ENCODE measurements at places on chromosomes 1 and 21. TPM values are rescaled to one million over a fixed set of nuclear protein-coding genes. Genes with fewer than 3 reads are reported as not detected.

GOLPH3L gene
- total RNA-seq = 18.3 TPM

DNA sequence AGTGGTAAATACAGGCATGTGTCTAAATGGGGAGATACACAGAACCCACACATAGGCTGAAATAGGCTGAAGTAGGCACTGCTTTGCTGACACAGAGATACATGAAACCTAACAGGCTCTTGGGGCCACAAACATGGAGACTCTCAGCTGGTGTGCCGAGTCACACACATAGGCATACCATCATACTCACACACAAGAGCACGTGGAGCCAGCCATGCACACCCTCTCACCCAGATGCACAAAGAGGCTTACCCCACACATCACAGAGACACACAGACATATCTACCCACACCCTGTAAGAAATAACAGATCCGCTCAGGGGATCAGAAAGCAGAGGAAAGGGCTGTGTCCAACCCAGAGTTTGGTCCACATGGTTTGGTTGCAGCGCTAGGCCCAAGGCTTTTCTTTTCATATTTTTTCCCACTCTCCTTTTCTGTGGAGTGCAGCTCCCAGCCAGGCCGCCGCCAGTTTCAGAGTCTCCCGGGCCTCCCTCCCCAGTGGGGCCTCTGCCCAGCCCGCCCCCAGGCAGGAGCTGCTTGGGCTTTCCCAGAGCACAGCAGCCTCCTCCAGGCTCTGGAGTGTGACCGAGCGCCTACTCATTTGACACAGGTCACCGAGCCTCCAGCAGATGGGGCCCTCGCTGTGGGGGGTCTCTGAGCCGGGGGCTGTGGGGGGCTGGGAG, 3.9 kb upstream of the POU3F1 start:
- H3K36me3 ChIP-seq = no peaks in the 10 kb centered on the region
- H3K4me1 ChIP-seq = peaks cover 29% of the 10 kb centered on the region
- no peak overlapping the region for H3K27ac ChIP-seq
- H3K27me3 ChIP-seq = peaks cover 2% of the 10 kb centered on the region

DNA sequence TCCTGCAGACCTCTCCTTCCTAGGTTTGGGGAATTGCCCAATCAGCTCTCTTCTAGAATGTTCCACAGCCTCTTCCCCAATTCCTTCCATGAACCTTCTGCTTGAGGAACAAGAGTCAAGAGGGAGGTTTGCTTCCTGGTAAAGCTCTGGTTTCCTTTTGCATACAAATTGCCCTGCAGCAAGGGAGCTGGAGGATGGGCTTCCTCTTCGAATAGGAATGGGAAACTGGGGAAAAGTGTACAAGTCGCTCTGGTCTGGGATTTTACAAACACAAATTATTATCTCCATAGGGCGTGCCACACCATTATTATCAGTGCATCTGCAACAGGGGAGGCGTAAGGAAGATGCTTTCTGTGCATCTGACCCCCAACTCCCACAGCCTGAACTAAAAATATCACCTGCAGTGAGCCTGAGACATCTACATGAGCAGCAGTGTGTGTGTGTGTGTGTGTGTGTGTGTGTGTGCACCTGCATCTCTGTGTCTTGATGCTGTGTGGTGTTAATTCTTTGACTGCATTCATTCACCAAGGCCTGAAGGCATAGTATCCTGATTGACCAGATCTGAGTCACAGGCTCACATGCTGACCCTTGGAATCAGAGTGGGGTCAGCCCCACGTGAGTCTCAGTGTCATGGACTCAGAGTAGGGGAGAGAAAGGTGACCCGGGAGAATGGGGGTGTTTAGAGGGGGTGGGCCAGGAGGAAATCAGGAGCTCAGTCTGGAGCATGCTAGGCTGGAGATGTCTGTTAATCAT, 272.9 kb downstream of the KAZN start:
- H3K4me3 ChIP-seq = no peak overlapping the region
- no peak for DNase-seq
- no peaks in the 10 kb centered on the region for H3K27me3 ChIP-seq
- H3K4me1 ChIP-seq = no peaks in the 10 kb centered on the region
- no peaks in the 10 kb centered on the region for H3K36me3 ChIP-seq

- no peak overlapping the region for H3K27ac ChIP-seq
- no peaks in the 10 kb centered on the region for H3K4me1 ChIP-seq
- peaks cover 26% of the 10 kb centered on the region for H3K27me3 ChIP-seq
- no peak for DNase-seq
- no peak overlapping the region for H3K4me3 ChIP-seq
Observed at GRCh38 chr1:213980906-213981305, 6.9 kb upstream of the PROX1 start.

GRCh38 chr1:165162671-165163241, 193.8 kb downstream of the LMX1A start:
- no peak overlapping the region for H3K4me3 ChIP-seq
- H3K4me1 ChIP-seq = no peaks in the 10 kb centered on the region
- no peaks in the 10 kb centered on the region for H3K36me3 ChIP-seq
- H3K27ac ChIP-seq = no peak overlapping the region
- DNase-seq = no peak

- no peaks in the 10 kb centered on the region for H3K27me3 ChIP-seq
- DNase-seq = no peak
- H3K27ac ChIP-seq = no peak overlapping the region
- no peak overlapping the region for H3K4me3 ChIP-seq
- H3K36me3 ChIP-seq = no peaks in the 10 kb centered on the region
Observed at GRCh38 chr1:206087091-206087490, 30.1 kb downstream of the AVPR1B start.

DNA sequence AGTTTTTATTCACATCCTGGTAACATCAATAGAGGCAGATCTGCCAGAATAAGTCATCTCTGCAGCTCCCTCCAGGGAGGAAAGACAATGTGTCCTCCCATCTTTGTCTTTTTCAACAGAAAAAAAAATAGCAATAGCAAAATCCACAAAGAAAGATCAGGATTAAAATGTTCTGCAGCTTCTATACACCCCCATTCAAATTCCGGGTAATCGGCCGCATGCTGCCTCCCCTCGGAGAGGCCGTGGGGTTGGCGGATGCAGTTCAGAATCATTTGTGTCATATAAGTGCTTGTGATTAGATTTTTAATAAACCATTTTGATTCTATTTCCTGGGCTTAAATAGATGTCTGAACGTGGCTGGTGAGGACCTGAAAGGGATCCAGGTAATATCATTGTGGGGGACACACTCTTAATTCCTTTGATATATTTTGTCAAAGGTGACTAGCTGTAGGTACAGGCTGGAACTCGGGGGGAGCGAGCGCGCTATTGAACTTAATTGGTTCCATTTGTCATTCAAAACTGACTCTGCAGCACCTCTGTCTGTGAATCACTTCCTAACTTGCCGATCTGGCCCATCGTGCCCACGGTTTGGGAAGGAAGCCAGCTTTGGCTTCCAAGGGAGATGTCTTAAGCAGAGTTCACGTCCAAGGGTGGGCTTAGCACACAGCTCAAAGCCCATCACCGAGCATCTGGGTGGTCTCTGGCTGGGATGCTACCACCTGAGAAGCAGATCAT, 85.6 kb upstream of the ARHGEF16 start:
- H3K4me1 ChIP-seq = no peaks in the 10 kb centered on the region
- DNase-seq = no peak
- H3K27me3 ChIP-seq = no peaks in the 10 kb centered on the region
- H3K36me3 ChIP-seq = no peaks in the 10 kb centered on the region
- H3K27ac ChIP-seq = no peak overlapping the region

Measured in GM12878 (cell line).